Pancreas (tissue), 10 donors: ENCODE measurements at places on chromosomes 11 and 22.

DNA sequence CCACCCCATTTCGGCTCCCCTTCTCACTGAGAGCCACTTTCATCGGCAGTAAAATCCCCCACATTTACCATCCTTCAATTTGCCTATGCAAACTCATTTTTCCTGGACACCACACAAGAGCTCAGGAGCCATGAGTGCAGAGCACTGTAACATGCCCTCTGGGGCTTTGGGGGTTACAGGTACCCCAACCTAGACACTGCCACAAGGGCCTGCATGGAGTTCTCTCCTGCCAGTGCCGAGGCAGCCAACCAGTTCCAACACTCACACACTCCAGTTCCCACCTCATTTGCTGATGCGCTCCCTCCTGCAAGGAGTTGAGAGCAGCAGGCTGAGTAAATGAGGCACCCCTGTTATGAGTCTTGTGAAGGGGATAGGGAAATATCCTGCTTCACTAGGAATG, 76.1 kb downstream of the SMCO4 start:
- H3K36me3 ChIP-seq = no peaks in the 10 kb centered on the region
- H3K27me3 ChIP-seq = no peaks in the 10 kb centered on the region
- no peak overlapping the region for H3K27ac ChIP-seq
- peaks cover 9% of the 10 kb centered on the region for H3K4me1 ChIP-seq
- DNase-seq = no peak

- no peak overlapping the region for H3K4me3 ChIP-seq
- no peaks in the 10 kb centered on the region for H3K36me3 ChIP-seq
- no peaks in the 10 kb centered on the region for H3K27me3 ChIP-seq
- no peak for DNase-seq
- no peak overlapping the region for H3K27ac ChIP-seq
- no peaks in the 10 kb centered on the region for H3K4me1 ChIP-seq
These were observed 152.4 kb downstream of the TRIM29 start for GRCh38 chr11:119985551-119985950.

GRCh38 chr11:124612045-124612444, 817 bp downstream of the PANX3 start:
- H3K4me1 ChIP-seq = no peaks in the 10 kb centered on the region
- H3K27me3 ChIP-seq = no peaks in the 10 kb centered on the region
- no peaks in the 10 kb centered on the region for H3K36me3 ChIP-seq

- no peak overlapping the region for H3K4me3 ChIP-seq
- no peaks in the 10 kb centered on the region for H3K27me3 ChIP-seq
These were observed 82.7 kb upstream of the LINC01488 start for GRCh38 chr11:69398529-69399492.

DNA sequence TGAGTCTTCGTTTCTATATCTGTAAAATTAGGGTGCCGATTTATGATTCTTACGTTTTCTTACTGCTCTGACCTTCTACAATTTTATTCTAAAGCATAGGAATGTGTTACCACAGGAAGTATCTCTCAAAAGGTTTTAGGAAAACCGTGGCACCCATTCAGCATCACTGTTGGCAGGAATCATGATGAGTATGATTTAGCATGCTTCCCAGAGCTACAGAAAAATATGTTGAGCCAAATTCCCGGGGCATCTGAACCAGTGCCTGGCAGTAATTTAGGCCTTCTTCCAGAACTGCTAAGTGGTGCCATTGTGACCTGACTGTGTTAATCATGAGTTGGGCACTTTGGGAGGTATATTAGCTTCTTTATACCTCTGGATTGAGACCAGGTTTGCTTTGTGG, 605.0 kb upstream of the RAG2 start:
- no peaks in the 10 kb centered on the region for H3K27me3 ChIP-seq
- no peak overlapping the region for H3K27ac ChIP-seq
- H3K4me1 ChIP-seq = no peaks in the 10 kb centered on the region
- no peaks in the 10 kb centered on the region for H3K36me3 ChIP-seq
- no peak overlapping the region for H3K4me3 ChIP-seq

DNA sequence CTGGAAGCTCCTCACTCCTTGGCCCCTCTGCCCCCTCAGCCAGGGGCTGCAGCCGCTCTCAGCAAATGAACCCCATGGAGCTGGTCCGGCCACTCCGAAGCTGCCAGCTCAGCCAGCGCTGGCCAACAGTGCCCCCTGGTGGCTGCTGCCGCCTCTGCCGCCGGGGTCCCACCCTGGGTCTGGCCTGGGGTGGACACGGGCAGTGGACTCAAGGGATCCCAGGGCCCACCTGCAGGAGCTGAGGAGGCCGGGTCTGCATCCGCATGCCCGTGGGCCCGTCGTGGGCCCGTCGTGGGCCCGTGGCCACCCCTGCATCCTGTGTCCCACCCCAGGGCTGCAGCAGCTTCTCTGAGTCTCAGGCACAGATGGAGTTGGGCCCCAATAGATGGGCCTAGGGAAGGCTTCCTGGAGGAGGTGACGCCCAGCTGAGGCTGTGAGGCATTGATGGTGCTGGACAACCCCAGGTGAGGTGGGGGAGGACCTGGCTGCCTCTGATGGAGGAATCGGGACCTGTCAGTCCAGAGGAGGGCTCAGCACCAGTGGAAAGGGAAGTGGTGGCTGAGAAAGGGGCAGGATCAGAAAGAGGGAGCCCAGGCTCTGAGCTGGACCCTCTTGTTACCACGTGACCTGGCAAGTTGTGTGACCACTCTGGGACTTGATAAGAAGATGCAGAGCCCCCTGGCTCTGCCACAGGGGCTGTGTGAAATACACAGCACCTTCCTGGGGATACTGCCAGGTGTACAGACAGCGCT, 522.3 kb downstream of the BRD1 start:
- no peak overlapping the region for H3K27ac ChIP-seq
- no peaks in the 10 kb centered on the region for H3K27me3 ChIP-seq
- DNase-seq = peak; percentile 78
- no peaks in the 10 kb centered on the region for H3K36me3 ChIP-seq

DNA sequence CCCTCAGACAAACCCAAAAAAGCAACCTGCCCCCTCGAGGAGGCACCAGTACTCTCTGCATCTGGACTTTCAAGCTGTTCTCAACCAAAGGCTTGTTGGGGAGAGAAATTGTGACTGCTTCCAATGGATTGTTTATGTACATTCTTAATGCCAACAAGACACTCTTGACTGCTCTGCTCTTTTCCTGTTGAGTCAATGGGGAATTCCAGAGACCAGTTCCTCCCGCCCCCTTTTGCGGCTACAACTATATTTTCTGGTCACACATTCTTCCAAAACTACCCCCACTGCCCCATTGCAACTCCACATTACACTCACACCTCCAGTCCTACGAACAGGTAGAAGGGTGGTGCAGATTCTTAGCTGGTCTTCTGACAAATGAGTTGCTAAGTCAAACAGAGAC, 187.0 kb downstream of the DSCAML1 start:
- no peak overlapping the region for H3K27ac ChIP-seq
- H3K36me3 ChIP-seq = no peaks in the 10 kb centered on the region
- H3K4me1 ChIP-seq = no peaks in the 10 kb centered on the region
- H3K27me3 ChIP-seq = no peaks in the 10 kb centered on the region
- DNase-seq = no peak

- no peaks in the 10 kb centered on the region for H3K27me3 ChIP-seq
- DNase-seq = no peak
- peak overlapping the region; percentile 72 for H3K27ac ChIP-seq
- peaks cover 19% of the 10 kb centered on the region for H3K4me1 ChIP-seq
- no peak overlapping the region for H3K4me3 ChIP-seq
These were observed 37.9 kb downstream of the SWAP70 start for GRCh38 chr11:9701799-9702198.

DNA sequence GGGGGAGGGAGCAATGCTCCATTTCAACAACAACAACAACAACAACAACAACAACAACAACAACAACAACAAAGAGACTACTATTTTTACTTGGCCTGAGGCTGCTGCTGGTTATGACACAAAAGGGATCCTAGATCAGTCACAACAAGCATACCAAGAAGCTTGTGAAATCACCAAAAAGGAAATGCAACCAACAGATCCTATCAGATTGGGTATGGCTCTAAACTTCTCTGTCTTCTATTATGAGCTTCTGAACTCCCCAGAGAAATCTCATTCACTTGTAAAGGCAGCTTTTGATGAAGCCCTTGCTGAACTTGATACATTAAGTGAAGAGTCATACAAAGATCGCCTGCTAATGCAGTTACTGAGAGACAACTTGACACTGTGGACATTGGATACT, 10.5 kb upstream of the MS4A2 start:
- no peaks in the 10 kb centered on the region for H3K36me3 ChIP-seq
- DNase-seq = no peak
- no peak overlapping the region for H3K4me3 ChIP-seq
- H3K27ac ChIP-seq = no peak overlapping the region
- H3K4me1 ChIP-seq = no peaks in the 10 kb centered on the region
- no peaks in the 10 kb centered on the region for H3K27me3 ChIP-seq

GRCh38 chr22:26325641-26326040, 103.4 kb upstream of the ASPHD2 start:
- no peak for DNase-seq
- H3K4me3 ChIP-seq = no peak overlapping the region
- no peaks in the 10 kb centered on the region for H3K4me1 ChIP-seq
- peaks cover 4% of the 10 kb centered on the region for H3K27me3 ChIP-seq

GRCh38 chr22:44154436-44154942, 26.2 kb upstream of the PARVG start:
- no peaks in the 10 kb centered on the region for H3K27me3 ChIP-seq
- H3K36me3 ChIP-seq = no peaks in the 10 kb centered on the region
- DNase-seq = no peak
- H3K27ac ChIP-seq = no peak overlapping the region
- H3K4me3 ChIP-seq = no peak overlapping the region

DNA sequence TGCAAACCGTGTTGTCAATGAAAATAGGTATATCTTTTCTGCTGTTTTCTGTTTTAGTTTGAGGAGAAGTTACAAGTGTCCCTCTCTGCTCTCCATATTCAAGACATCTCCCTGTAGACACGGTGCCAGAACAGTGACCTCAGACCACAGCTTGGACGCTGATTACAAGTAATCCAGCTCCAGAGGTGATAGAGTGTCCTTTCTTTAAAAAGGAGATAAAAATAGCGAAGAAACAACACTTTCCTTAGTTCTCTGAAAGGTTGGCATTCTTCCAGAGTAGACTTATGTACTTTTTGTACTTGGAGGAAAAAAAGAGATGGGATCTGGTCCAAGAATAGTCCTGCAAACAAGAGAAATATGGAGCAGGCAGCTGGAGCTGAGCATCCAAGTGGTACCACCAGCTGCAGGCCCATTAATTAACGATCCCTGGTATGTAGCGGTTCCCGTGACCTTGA, 43.0 kb upstream of the WT1 start:
- H3K36me3 ChIP-seq = no peaks in the 10 kb centered on the region
- no peak for DNase-seq
- no peaks in the 10 kb centered on the region for H3K27me3 ChIP-seq
- no peaks in the 10 kb centered on the region for H3K4me1 ChIP-seq
- no peak overlapping the region for H3K4me3 ChIP-seq

- no peaks in the 10 kb centered on the region for H3K36me3 ChIP-seq
- DNase-seq = no peak
- no peak overlapping the region for H3K27ac ChIP-seq
- no peaks in the 10 kb centered on the region for H3K4me1 ChIP-seq
These were observed 42.8 kb upstream of the ALKBH3 start for GRCh38 chr11:43837879-43838278.

GRCh38 chr11:65912845-65913244, 6.0 kb downstream of the C11orf68 start:
- peaks cover 16% of the 10 kb centered on the region for H3K4me1 ChIP-seq
- no peak overlapping the region for H3K4me3 ChIP-seq
- H3K27ac ChIP-seq = no peak overlapping the region
- H3K27me3 ChIP-seq = no peaks in the 10 kb centered on the region
- DNase-seq = no peak
- no peaks in the 10 kb centered on the region for H3K36me3 ChIP-seq

- no peaks in the 10 kb centered on the region for H3K27me3 ChIP-seq
- H3K4me3 ChIP-seq = no peak overlapping the region
- H3K27ac ChIP-seq = no peak overlapping the region
- no peaks in the 10 kb centered on the region for H3K36me3 ChIP-seq
- H3K4me1 ChIP-seq = no peaks in the 10 kb centered on the region
- no peak for DNase-seq
These were observed 25.4 kb downstream of the MAML2 start for GRCh38 chr11:96317571-96317970.

GRCh38 chr11:129779342-129779741, 36.3 kb upstream of the TMEM45B start:
- DNase-seq = no peak
- H3K27me3 ChIP-seq = no peaks in the 10 kb centered on the region
- no peaks in the 10 kb centered on the region for H3K36me3 ChIP-seq
- no peak overlapping the region for H3K4me3 ChIP-seq
- no peaks in the 10 kb centered on the region for H3K4me1 ChIP-seq

- no peaks in the 10 kb centered on the region for H3K27me3 ChIP-seq
- peak; percentile 68 for DNase-seq
- peak within 1 kb of the TSS; percentile 96 for H3K27ac ChIP-seq
- H3K4me1 ChIP-seq = peaks cover 3% of the 10 kb centered on the region
- H3K36me3 ChIP-seq = no peaks in the 10 kb centered on the region
These were observed at the start of gene TMEM123 for GRCh38 chr11:102452461-102453301. Gene TMEM123 (minus strand): TSS chr11:102452765. CDS start chr11:102452623, 142 bp downstream.

GRCh38 chr11:46408407-46408986, 16.9 kb upstream of the CHRM4 start:
- no peak overlapping the region for H3K4me3 ChIP-seq
- H3K27me3 ChIP-seq = no peaks in the 10 kb centered on the region
- H3K36me3 ChIP-seq = peaks cover 20% of the 10 kb centered on the region

DNA sequence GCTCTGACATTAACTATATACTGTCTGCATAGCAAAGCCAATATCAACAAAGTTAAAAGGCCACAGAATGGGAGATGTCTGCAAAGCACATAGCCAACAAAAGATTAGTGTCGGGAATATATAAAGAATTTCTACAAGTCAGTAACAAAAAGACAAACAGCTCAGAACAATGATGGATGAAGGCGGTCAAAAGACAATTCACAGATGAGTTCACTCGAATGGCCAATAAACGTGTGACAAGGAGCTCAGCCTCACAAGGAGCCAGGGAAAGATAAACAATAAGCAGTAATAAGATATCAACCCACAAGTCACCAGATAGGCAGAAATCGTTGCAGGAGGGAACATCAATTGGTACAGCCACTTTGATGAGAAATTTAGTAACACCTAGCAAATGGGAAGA, 106.0 kb upstream of the ISX start:
- no peak overlapping the region for H3K4me3 ChIP-seq
- no peaks in the 10 kb centered on the region for H3K4me1 ChIP-seq
- no peaks in the 10 kb centered on the region for H3K27me3 ChIP-seq
- H3K36me3 ChIP-seq = no peaks in the 10 kb centered on the region
- DNase-seq = no peak

DNA sequence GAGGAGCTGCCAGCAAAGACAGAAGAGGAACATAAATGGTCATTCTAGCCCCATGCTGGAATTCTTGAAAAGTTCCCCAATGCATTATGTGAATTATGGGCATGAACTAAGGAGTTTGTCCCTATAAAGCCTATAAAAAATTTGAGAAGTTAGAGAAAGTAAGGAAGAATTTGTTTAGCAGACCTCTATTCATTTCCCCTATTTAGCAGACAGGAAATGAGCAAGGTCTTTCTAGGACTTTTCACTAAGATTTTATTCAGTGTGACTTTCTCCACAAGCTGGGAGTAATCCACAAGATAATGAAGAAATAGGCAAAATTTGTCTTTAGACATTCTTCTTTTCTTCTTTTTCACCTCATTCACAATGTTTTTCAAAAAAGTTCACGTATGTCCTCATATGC, 20.0 kb downstream of the PRRG4 start:
- H3K4me3 ChIP-seq = no peak overlapping the region
- no peak overlapping the region for H3K27ac ChIP-seq
- H3K4me1 ChIP-seq = no peaks in the 10 kb centered on the region
- DNase-seq = no peak
